ENCODE measurements at places on chromosomes 3 and 15.

DNA sequence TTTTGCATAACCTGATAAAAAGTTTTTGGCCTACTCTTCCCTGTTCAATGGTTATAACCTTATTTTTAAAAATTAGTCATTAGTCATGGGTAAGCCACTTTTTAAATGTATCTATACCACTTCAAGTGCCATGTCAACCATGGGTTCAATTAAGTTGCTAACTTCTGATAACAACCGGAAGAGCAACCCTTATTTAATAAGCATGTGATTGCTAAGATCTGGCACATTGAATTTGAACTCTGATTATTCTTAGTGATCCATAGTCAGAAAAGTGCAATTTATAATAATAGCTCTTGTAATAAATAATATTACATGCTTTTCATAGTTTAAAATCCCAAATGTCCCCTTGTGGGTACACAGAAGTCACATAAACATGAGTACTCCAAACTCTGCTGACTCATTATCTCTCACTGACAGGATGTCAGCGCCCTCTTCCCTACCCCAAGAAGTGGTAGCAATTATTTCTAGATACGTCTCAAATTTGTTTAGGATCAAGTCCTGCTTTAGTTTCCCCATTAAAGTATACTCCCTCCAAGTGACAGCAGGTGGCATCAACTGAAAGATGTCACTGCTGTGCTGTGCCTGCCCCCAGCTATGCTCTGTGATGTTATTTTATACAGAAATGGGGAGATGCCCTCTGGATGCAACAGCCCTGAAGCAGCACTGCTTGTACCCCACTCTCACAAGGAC, 18.6 kb downstream of the SAMD7 start:
- no peak for DNase-seq

GRCh38 chr3:4797201-4797705, 182.0 kb upstream of the BHLHE40 start:
- DNase-seq: no peak

GRCh38 chr3:59542276-59542675, 492.5 kb upstream of the CFAP20DC start:
- no peak for DNase-seq

DNA sequence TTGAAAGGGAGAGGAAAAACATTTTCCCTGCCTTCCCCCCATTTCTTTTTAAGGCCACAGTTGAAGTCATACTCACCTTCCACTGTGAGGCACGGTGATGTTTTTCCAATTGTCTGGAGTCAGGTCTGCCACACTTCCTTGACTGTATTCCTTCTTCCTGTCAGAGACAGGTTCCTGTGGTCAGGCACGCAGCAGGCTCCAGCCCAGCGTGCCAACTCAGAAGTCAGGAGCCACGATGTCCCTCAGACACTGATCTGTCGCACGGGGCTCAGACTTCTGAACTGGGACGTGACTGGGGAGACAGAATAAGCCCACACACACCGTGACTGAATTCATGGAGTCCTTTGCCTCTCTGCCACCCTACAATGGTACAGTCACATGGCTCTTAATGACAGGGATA, 41.2 kb upstream of the ADAMTS9 start:
- no peak for DNase-seq

DNA sequence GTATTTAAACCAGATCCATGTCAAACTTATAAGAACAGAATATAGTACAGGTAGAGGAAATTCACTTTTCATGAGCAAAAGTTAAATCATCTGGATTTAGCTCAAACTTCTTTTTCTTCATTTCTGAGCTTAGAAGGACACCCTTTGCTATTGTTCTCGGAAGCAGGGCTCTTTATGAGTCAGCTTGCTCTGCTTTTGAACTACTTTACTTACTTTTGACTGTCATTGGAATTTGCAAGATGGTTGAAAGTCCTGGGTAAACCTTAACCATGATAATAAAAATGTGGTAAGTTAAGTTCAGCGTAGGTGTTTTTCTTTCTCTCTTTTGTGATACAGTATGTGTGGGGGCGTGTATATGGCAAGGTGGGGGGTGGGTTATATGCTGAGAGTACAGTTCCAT, 312.7 kb upstream of the DPH6 start:
- DNase-seq: no peak

All from stimulated activated CD4-positive, alpha-beta T cell treated with anti-CD3 and anti-CD28 coated beads, Interleukin-4, amount 100 ng/mL, for 24 hours (primary cell).